Stomach (tissue), 19 donors: ENCODE measurements at places on chromosomes 3 and 15. TPM values are rescaled to one million over a fixed set of nuclear protein-coding genes. Genes with fewer than 3 reads are reported as not detected.

- DNase-seq = no peak
Measured at GRCh38 chr3:125958511-125959316, 10.3 kb upstream of the ROPN1B start.

The GRK7 gene
- not detected for total RNA-seq

GRCh38 chr3:190041333-190042041, 79.2 kb downstream of the P3H2 start:
- no peak for DNase-seq

DNA sequence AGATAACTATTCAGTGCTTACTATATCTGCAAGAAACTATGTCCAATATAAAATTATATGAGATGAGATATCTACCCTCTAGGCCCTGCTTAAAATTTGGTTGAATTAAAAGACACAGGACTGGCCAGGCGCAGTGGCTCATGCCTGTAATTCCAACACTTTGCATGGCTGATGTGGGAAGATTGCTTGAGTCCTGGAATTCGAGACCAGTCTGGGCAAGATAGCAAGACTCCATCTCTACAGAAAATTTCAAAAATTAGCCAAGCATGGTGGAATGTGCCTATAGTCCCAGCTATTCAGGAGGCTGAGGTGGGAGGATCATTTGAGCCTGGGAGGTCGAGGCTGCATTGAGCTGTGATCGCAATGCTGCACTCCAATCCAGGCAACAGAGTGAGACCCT, 303.7 kb upstream of the UBE2E2 start:
- no peak for DNase-seq

The PLIN1 gene
- 3.8 TPM for total RNA-seq

The CLDN18 gene
- 1.4 TPM for total RNA-seq
